ENCODE measurements at places on chromosomes 16 and 17. TPM values are rescaled to one million over a fixed set of nuclear protein-coding genes. Genes with fewer than 3 reads are reported as not detected.

- DNase-seq = no peak
Observed at GRCh38 chr17:40347319-40348135, 17.0 kb downstream of the GJD3 start.

- no peak for DNase-seq
Observed at GRCh38 chr17:47188271-47188875, 722 bp downstream of the CDC27 start.

DNA sequence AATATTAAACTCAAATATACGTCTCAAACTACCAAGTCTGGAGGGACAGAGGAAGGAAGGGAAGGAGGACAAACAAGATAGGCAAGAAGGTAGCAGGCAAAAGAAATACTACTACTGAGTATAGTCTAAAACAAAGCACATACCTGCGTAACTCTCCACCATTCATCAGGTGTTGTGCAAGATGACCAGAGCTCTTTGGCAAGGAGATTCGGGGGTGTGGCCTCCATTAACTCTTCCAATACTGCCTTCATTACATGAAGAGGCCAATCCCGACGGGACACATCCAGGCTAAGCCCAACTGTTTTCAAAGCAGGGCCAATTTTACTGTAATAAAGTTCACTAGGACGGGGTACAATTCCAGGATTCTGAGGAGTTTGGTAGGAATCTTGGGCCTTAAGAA lies 38.2 kb upstream of the ARL6IP1 start:
- DNase-seq = no peak

- DNase-seq = no peak
Observed at GRCh38 chr17:79761894-79762589, 15.9 kb upstream of the CBX2 start.

GRCh38 chr16:27485126-27485525 lies 64.6 kb downstream of the GTF3C1 start:
- DNase-seq = no peak

- DNase-seq = no peak
Observed at GRCh38 chr17:34366529-34367107, 3.6 kb upstream of the CCL1 start.

GRCh38 chr16:85220964-85221731 lies 108.9 kb upstream of the CIBAR2 start:
- DNase-seq = no peak

- no peak for DNase-seq
Observed at GRCh38 chr17:7705269-7706255, 560 bp downstream of the EFNB3 start.

KRT32 gene
- not detected for total RNA-seq

KCNJ2 gene
- total RNA-seq = not detected

EVPL gene
- 0.34 TPM for total RNA-seq

Data from activated CD8-positive, alpha-beta T cell treated with anti-CD3 and anti-CD28 coated beads, Interleukin-2, amount 10 ng/mL, durations not matched to agents 7 days and 5 days (primary cell).